ENCODE measurements at places on chromosomes 3 and 15. TPM values are rescaled to one million over a fixed set of nuclear protein-coding genes. Genes with fewer than 3 reads are reported as not detected.

Gene FGD5
- 0.06 TPM for total RNA-seq

Gene IMPG2
- total RNA-seq: under 0.01 TPM

GRCh38 chr15:76199106-76200082 lies 111.9 kb downstream of the ETFA start:
- DNase-seq: no peak

GRCh38 chr3:36923523-36923943 lies 21.3 kb downstream of the TRANK1 start:
- no peak for DNase-seq

- no peak for DNase-seq
Measured at GRCh38 chr15:80753161-80753560, 26.0 kb upstream of the CEMIP start.

DNA sequence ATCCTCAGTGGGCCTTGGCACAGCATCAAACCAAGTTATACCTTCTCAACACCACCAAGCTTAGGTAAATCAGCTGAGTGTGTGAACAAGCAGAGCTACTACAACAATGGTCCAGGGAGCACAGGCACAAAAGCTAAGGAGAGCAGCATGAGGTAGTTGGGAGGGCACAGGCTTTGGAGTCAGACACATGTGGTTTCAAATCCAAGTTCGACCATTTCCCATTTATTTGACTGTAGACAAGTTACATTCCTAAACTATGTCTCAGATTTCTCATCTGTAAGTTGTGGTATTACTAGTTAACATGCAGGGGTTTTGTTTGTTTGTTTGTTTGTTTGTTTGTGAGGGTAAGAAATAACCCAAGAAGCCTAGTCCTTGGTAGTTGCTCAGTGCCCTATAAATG lies 46.9 kb downstream of the MLH1 start:
- DNase-seq: no peak

- no peak for DNase-seq
Measured at GRCh38 chr15:51561271-51561670, 61.3 kb downstream of the DMXL2 start.

DNA sequence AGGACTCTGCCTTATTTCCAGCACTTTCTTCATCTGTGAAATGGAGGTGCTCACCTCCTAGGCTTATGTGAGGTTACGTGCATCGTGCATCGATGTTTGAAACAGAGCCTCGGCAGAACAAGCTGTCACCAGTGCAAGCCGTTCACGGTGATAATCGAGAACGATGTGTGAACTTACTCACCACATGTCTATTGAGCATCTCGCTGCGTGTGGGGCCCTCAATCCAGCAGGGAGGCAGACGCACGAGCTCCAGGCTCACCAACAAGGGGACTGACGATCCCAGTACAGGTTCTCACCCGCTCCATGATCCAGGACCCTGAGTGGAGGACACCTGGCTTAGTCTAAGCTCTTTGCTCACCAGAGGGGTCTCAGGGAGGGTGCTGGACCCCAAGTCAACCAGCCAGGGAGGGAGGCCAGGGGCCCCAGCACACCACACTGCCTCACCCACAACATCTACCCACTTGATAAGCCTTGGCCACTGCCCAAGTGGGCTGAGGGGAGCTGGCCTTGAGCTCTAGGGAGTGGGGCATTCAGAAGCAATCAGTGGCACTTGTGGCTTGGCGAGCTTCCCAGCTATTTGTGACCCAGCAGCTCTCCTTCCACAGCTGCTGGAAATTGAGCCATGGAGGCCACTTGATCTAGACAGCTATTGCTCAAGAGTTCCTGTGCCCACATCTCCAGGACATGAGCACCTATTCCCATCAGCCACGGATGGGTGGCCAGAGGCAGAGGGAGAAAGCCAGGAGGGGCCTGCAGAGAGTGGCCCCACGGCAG lies 34.4 kb upstream of the SLC6A1 start:
- no peak for DNase-seq

DNA sequence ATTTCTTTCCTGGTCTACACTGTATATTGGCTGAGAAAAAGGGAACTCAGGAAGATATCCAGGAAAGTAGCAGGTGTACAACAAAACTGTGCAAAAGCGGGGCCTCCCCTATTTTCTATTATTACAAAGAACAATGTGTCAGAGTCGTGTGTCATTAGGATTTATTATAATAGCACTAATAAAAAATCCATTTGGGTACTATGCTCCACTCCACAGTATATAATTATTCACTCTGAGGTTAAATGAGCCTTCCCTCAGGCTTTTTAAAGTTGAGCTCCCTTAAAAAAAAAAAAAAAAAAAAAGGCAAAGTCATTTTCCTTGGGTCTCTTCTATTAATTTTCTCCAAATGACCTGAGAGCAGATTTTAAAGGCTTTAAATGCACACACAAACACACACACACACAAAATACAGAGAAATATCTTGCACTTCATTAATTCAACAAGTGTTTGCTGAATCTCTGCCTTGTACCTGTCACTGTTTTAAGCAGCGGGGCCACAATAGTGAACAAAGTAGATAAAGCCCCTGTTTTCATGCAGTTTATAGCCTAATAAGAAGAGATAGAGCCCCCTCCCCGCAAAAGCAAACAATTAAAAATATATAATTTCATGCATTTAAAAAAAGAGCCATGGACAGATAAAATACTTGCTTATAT lies 1.3 kb upstream of the DPP8 start:
- DNase-seq: no peak

GRCh38 chr3:33221241-33221640 lies 2.6 kb upstream of the SUSD5 start:
- no peak for DNase-seq

DNA sequence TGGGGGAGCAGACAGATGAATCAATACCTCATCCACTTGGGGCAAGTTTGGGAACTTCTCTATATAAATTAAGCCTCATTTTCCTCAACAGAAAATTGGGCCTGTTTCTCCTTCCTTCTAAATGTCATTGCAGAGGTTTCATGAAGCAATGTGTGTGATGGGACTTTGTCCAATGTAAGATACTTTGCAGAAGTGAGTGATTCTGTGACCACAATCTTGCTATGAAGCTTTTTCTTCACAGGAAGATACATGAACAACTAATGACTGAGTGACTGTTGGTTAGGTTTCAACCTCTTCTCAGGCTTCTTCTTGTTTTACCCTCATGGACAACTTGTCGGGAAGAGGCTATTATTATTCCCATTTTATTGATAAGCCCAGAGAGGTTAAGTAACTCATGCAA lies 11.0 kb downstream of the TMEM45A start:
- DNase-seq: no peak

GRCh38 chr3:121660356-121661171 lies at the start of gene HCLS1:
HCLS1 (minus strand) TSS chr3:121660903; CDS start chr3:121658347, 2,556 bp downstream.
- no peak for DNase-seq

Data from epithelial cell of proximal tubule (primary cell).